ENCODE measurements at places on chromosomes 2 and 18.

GRCh38 chr2:85712336-85712735 lies 18.2 kb downstream of the GNLY start:
- no peak for ATAC-seq

- ATAC-seq = no peak
Measured at GRCh38 chr2:152031747-152032306, 67.0 kb downstream of the CACNB4 start.

DNA sequence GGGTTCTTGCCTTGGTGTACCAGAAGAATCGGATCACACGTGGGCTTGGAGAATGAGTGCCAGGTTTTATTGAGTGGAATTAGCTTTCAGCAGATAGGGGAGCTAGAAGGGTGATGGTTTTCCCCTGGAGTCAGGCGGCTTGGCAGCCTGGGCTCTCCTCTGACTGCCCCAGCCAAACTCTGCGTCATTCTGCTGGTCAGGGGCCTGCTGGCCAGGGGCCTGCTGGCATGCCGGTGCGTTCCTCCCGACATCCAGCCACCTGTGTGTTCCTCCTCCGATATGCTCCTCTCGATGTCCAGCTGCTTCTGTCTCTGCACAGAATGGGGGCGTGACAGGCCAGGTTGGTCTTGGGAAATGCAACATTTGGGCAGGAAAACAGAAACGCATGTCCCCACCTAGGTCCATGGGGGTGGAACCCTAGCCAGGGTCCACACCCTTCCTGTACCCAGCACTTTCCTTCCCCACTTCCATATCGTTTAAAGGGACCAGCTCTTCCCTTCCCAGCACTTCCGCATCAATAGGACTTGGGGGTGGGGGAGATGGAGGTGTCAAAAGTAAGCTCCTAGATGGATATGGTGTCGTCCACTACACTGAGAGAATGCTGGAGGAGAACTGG lies 85.3 kb downstream of the VWA3B start:
- no peak for ATAC-seq

DNA sequence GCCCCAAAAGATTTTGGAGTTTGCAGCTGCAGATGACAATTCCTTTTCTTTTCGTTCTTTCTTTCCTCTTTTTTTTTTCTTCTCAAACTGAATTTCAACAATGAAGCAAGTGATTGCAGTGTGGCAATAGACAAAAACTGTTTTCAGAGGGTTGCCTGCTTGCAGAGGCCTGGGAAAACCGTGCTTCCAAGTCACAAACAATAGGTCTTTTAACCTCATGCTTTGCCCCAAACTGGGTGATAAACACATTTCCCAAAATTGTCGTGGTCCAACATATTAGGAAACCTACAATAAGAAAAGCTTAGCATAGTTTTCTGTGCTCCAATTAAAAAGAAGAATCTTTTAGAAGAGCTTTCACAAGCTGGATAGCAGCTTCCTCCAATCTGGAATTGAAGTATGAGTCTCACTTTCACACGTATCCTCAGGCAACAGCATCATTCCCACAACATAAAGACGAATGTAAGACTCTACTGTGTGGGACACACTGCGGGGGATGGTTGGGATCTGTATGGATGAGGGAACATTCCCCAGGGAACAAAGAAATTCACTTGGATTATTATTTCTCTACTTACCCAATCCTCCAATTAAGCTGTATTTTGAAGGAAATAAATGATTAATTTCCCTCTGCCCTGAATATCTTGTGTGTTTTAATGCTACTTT lies 656.1 kb downstream of the RNF144A start:
- ATAC-seq = no peak

GRCh38 chr18:76620321-76621170 lies 125.5 kb upstream of the ZNF516 start:
- peak; percentile 80 for ATAC-seq

DNA sequence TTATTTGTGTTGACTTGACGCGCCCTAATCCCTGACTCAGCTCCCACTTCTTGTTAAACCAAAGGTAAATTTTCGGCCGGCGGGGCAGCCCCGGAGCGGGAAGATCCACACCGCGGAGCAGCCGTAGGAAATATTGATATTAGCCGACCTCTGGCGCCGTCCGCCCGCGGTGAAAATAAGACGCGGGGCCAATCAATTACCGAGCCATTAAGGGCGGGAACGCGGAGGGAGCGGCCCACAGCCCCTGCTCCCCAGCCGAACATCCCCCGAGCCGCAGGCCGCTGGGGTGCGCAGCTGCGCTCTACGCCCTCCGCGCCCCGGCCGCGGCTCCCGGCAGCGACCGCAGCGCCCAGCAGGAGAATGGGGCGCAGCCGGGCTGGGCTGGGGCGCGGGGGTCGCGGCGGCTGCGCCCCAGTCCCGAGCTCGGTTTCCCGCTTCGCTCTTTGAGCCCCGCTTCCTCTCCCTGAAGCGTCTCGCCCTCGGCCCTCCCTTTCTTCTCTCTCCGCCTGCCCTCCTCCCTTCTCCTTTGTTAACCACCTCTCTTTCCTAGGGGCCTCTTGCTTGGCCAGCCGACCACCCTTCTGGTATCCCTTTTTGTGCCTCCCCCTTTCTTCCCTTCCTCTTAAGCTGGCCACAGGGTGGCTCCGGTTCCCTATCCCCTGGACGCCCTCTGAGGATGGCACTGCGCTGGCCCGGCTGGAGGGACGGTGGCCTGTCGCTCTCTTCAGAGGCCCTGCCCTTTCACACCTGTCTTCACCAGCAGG lies 40.9 kb downstream of the CELF4 start:
- ATAC-seq = no peak

- no peak for ATAC-seq
Measured at GRCh38 chr2:150097901-150098531, 389.5 kb downstream of the RND3 start.

GRCh38 chr2:65386344-65386743 lies 46.1 kb downstream of the SPRED2 start:
- no peak for ATAC-seq

- ATAC-seq = no peak
Measured at GRCh38 chr18:10682368-10682714, 156.5 kb downstream of the NAPG start.

DNA sequence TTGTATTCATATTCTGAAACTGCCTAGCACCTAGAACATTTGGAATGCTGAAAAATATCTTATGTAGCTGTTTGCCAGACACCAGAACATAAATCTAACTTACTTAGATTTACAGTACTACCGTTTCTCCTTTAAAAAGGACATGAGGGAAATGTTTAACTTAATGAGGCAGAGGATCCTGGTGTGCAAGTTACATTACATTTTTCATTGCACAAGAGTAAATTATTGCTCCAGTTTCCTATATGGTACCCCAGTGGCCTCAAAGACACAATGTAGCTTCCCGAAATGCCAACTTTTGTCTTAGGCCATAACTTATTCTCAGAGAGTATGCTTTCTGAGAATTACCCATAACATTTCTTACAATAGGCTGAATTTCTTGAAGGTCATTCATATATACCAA lies 105.5 kb upstream of the DTNA start:
- no peak for ATAC-seq

- ATAC-seq = no peak
Measured at GRCh38 chr18:49591775-49592174, 29.9 kb downstream of the LIPG start.

- no peak for ATAC-seq
Measured at GRCh38 chr2:170498619-170499018, 216.5 kb upstream of the SP5 start.

DNA sequence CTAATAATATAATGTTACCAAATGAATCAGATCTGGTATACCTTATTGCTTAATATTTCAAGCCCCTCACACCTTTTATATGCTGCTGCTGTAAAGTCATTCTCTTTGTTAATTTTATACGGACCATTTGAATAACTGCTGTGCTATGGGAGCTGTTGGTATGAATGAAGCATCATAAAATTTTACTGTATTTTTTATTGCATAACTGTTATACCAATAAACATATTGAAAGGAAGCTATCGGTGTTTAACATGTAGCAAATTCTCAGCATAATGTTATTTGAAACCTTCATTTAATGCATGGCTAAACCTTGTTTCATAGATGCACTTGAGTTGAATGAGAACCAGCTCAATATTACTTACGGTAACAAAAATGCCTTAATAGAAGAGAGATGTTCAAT lies 1040.3 kb downstream of the SOCS6 start:
- ATAC-seq = no peak

DNA sequence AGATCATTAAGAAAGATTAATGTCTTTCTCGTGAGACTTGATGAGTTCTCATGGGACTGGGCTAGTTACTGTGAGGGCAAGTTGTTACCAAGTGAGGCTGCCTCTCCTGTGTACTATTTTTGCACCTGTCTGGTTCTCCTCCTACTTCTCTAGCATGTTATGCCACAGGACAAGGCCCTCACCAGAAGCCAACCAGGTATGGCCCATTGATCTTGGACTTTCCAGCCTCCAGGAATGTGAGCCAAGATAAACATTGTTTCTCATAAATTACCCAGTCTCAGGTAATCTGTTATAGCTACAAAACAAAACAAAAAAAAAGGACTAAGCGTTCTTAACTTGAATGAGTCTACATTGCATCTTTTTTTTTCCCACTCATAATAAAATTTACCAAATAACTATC lies 184.1 kb downstream of the CDH7 start:
- ATAC-seq = no peak

GRCh38 chr2:216023055-216023648 lies 9.8 kb upstream of the MREG start:
- peak; percentile 57 for ATAC-seq

Measured in stimulated activated memory B cell treated with anti-CD40 and anti-IgM and Interleukin-4, amounts not matched to agents 10 μg/mL and 1 μg/mL and 100 μg/mL, for 72 hours (primary cell).